SIG-M5 (cell line): ENCODE measurements at places on chromosomes 6 and 20.

- no peak for DNase-seq
Observed at GRCh38 chr6:16181439-16182297, 52.8 kb downstream of the MYLIP start.

DNA sequence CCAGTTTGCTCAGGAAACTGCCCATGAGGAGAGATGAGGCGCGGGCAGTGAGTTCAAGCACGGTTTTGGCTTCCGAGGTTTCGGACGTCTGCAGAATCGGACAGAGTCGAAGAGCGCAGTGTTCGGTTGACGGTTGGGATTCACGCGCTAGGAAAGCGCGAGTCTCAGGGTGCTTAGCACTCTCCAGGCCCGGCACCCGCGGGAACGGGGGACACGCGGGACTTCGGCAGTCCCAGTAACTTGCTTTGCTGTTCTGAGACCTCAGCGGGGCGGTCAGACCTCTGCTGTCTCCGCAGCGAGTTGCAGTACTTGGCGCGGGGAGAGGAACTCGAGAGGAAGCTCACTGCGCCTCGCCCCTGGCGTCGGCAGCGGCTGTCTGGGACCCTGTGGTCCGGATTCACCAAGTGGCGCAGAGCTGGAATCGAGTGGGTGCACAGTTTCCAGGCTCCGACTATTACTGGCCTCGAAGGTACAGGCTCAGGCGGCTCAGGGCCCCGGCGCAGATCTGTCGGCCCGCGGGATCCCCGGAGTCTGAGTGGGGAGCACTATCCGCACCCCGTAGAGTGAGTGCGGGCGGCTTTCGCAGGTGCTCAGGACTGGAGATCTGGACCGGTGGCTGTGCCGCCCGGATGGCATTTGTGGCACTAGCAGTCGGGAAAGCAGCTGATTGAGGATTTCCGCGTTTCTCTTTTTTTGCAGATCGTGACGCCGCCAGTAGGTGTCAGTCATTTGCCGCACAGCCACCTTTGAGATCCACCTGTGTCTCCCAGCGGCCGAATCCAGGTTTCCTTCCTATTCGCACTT lies at the start of gene POM121L2:
Gene POM121L2 (minus strand): TSS at position 128 of the 804 bp plus-strand sequence. CDS start 103 bp downstream, at position 25.
- no peak for DNase-seq

- DNase-seq: no peak
Observed at GRCh38 chr6:79239536-79240168, 5.2 kb upstream of the HMGN3 start.

- no peak for DNase-seq
Observed at GRCh38 chr20:50572938-50573777, 63.0 kb downstream of the PTPN1 start.

- no peak for DNase-seq
Observed at GRCh38 chr6:101202867-101203374, 190.6 kb upstream of the GRIK2 start.

GRCh38 chr20:43755851-43756250 lies 29.0 kb upstream of the GTSF1L start:
- DNase-seq: no peak

- DNase-seq: no peak
Observed at GRCh38 chr20:46682063-46682821, 7.0 kb downstream of the TP53RK start.

GRCh38 chr6:98824902-98825599 lies 9.3 kb upstream of the POU3F2 start:
- DNase-seq: no peak

- DNase-seq: no peak
Observed at GRCh38 chr6:166257911-166258318, 50.3 kb downstream of the PRR18 start.

DNA sequence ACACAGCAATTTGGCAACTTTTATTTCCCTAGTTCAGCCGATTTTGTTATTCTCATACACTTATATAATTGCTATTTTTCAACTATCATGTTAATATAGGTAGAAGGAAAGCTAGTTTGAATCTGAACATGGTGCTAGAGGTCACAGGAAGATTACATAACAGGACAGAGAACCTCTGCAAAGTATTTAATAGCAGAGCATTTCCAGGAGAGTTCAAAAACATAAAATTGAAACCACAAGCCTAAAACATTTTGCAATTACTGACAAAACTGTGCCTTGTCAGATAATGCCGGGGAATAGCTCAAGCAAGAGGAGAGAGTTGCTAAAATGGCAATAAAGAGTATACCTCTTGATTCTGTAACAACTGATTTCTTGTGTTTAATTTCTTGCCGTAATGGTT lies 70.8 kb downstream of the TFAP2B start:
- DNase-seq: no peak

GRCh38 chr6:43759907-43760206 lies 10.2 kb upstream of the VEGFA start:
- DNase-seq: no peak

DNA sequence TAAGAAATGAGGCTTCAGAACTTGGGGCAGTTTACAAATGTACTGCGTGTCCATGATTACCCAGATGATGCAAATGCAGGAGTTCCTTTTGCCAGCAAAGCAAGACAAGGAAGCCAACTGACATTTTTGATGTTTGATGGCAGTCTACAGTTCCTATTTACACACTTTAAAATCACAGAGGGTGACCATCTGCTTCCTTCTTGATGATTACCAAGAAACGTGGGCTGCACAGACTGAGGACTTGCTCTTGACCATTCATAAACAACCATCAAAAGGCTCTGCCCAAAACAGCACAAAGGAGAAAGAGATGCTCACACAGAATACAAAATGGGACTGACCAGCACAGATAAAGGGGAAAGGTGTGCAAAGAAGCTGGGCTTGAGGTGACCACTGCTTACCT lies 79.8 kb upstream of the TRAF3IP2 start:
- no peak for DNase-seq

DNA sequence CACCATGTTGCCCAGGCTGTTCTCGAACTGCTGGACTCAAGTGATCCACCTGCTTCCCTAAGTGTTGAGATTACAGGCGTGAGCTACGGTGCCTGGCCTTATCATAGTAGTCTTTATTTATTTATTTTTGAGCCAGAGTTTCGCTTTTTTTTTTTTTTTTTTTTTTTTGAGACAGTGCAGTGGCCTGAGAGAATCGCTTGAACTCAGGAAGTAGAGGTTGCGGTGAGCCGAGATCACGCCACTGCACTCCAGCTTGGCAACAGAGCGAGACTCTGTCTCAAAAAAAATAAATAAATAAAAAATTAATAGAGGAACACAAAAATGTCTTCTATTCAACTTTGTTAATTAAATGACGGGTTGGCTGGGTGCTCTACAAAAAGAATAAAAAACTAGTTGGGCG lies 12.9 kb downstream of the MAPRE1 start:
- DNase-seq: no peak

DNA sequence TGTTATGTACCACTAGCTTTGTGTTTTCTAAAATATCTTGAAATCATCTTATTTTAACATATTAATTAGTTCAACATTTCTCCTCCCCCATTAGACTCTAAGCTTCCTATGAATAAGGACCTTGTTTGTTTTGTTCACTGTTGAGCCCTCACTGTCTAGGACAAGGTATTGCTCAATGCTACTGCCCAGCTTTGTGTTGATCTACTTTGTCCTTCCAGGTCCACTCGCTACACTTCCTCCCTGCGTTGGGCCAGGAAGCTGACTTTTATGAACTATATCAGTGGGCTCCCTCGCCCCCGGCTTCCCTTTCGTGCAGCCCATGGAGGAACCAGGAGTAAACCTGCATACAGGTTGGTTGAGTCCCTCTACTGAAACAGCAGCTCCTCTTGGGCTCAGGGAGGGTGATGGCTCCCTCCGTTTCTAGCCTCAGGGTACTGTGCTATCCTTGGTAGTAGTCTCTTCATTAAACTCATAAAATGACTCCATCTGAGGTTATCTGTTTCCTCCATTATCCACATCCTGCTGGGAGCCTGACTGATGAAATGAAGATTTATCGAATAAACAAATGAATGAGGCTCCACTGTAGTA lies 272.5 kb downstream of the CLIC5 start:
- DNase-seq: no peak

- no peak for DNase-seq
Observed at GRCh38 chr20:4190792-4191519, 175.6 kb upstream of the RNF24 start.

DNA sequence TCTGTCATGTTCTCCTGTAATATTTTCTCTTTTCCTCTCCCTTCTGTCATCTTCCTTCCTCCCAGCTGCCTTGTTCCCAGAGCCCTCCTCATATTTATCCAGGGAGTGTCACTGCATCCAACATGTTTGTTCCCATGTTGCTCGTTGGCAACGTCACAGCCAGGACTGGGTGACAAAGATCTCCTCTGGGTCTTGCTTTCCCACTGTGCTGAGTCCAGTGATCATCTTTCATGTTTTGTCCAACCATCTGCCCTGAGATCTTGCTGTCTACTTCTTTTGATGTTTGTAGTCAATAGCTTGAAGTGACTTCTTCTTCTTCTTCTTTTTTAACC lies 26.6 kb downstream of the FARS2 start:
- no peak for DNase-seq

GRCh38 chr6:153117986-153118879 lies 12.8 kb downstream of the RGS17 start:
- no peak for DNase-seq

DNA sequence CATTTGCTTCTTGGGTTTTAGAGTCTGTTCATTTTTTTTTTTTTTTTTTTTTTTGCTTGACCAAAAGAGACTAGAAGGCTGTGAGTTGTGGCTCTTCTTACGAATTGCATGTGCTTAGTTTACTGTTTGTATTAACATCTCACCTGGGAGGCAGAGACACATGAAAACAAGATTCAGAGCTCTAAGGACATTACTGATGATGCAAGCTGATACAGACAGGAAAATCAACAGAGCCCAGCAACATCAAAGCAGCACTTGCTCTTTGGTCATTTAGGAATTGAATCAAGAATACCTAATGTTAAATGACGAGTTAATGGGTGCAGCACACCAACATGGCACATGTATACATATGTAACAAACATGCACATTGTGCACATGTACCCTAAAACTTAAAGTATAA lies 55.7 kb upstream of the HS3ST5 start:
- DNase-seq: no peak

GRCh38 chr20:51531141-51531710 lies 11.3 kb downstream of the NFATC2 start:
- no peak for DNase-seq

GRCh38 chr6:113600551-113601339 lies 256.4 kb upstream of the MARCKS start:
- no peak for DNase-seq

GRCh38 chr6:147768969-147769368 lies 260.5 kb downstream of the SAMD5 start:
- no peak for DNase-seq

DNA sequence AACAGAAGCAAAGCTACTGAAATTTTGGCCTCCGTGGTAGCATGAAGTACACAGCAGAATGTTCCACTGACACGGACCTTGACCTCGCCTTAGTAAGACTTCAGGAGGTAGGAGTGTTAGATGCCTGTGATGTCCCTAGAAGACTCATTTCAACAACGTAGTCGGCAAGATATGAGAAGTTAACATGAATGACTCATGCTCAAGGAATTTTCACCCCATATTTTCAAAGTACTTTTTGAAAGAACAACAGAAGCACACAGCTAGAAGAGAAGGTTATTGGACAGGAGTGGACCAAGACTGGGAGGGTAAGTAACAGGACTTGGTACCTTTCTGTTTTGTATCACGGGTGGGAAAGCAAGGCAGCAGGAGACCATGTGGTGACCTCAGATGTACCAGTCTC lies 78.0 kb downstream of the DZANK1 start:
- no peak for DNase-seq

- DNase-seq: no peak
Observed at GRCh38 chr6:78910010-78910409, 42.7 kb downstream of the IRAK1BP1 start.

DNA sequence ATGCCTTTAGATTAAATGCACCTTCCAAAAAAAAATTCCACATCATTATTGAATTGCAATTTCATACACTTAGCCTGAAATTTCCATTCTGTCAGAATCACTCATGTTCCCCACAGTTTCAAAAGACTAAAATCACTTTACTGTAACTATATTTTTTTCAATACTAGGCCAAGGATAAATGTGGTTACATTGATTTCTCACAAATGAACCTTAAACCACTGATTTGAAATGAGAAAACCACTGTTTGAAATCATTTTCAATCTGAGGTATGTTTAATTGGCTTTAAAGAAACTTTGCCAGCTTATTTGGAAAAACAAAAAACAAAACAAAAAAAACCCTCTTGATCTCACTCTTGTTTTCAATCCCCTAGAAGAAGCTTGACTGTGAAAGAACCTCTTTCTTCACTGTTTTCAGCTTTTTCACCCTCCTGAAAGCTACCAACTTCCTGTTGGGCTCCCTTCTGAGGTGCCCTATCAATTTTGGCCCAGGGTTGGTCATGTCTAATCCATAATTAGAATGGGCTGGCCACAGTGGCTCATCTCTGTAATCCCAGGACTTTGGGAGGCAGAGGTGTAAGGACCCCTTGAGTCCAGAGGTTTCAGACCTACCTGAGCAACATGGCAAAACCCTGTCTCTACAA lies 242.5 kb downstream of the ADGRG6 start:
- no peak for DNase-seq

- no peak for DNase-seq
Observed at GRCh38 chr6:104940893-104941728, 15.8 kb upstream of the LIN28B start.

- DNase-seq: no peak
Observed at GRCh38 chr20:34637245-34638038, 39.5 kb downstream of the PIGU start.

GRCh38 chr20:5719861-5720403 lies 30.3 kb upstream of the SHLD1 start:
- DNase-seq: no peak

DNA sequence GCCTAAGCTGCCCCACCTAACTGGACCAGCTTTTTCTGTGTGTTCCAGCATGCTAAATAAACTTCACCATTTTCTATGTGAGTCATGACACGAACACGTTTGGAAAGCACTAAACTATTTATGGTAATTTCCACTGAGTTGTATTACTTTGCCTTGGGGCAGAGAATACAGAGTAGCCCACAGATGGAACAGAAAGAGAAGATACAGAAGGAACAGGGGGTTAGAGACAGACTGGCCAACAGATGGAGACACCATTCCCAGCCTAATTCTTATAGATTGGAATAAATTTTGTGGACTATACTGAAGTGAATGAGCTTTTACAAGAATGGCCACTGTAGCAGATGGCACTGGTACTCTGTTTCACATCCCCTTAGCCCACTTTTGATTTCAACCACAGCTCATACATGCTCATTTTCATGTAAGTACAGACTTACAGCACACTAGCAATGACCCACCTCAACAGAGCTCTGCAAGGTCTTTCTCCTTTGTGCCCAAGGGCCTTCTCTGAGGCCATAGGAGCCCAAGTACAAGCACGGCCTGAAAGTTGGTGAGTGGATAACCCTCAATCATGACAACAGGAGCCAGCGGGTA lies 13.1 kb upstream of the NT5DC1 start:
- no peak for DNase-seq

GRCh38 chr6:56694002-56694401 lies 51.3 kb upstream of the DST start:
- DNase-seq: no peak

- no peak for DNase-seq
Observed at GRCh38 chr20:14726591-14726990, 389.2 kb upstream of the FLRT3 start.
